ENCODE measurements at places on chromosomes 13 and 19. TPM values are rescaled to one million over a fixed set of nuclear protein-coding genes. Genes with fewer than 3 reads are reported as not detected.

Gene NLRP11
- total RNA-seq, result 0.08 TPM

Gene PCDH9
- 0.16 TPM for total RNA-seq

- DNase-seq, result no peak
These were observed 4.3 kb upstream of the POSTN start for GRCh38 chr13:37602733-37603381.

DNA sequence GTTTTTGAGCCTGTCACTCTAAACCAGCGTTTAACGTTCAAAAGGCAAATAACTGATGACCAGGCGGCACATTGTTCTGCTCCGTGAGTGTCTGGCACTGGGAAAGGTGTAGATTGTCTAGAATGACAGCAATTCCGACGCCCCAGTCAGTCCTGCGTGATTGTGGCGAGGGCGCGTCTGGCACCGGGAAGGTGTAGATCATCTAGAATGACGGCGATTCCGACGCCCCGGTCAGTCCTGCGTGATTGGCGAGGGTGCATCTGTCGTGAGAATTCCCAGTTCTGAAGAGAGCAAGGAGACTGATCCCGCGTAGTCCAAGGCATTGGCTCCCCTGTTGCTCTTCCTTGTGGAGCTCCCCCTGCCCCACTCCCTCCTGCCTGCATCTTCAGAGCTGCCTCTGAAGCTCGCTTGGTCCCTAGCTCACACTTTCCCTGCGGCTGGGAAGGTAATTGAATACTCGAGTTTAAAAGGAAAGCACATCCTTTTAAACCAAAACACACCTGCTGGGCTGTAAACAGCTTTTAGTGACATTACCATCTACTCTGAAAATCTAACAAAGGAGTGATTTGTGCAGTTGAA lies 26.1 kb upstream of the NDUFS7 start:
- DNase-seq, result no peak

DNA sequence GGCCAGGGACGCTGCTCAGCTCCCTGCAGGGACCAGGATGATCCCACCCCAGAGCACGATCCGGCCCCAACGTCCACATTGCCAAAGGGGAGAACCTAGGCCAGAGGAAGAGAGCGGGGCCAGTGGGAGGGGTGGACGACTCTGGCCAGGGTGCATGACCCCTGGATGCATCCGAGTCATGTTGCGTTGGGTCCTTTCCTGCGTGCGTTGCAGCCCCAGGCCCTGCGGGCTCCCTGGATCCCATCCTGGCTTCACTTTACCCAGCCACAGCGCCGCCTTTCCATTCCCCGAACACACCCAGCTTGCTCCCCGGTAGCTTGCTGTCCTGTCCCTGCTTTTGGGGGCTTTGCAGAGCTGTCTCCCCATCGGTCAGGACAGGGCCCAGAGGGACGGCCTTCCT lies 10.5 kb downstream of the PLIN4 start:
- DNase-seq, result no peak

- no peak for DNase-seq
These were observed 137.9 kb downstream of the MTUS2 start for GRCh38 chr13:28958018-28958417.

All from activated naive CD4-positive, alpha-beta T cell treated with anti-CD3 and anti-CD28 coated beads, Interleukin-2, amount 50 U/mL, for 72 hours (primary cell).